ENCODE measurements at places on chromosomes 13 and 19.
A peak's percentile ranks its signal among the peaks of the same experiment; 100 is the strongest.

- H3K36me3 ChIP-seq = no peaks in the 10 kb centered on the region
- no peak overlapping the region for H3K27ac ChIP-seq
- peaks cover 15% of the 10 kb centered on the region for H3K4me1 ChIP-seq
- DNase-seq = no peak
- H3K4me3 ChIP-seq = no peak overlapping the region
- no peaks in the 10 kb centered on the region for H3K27me3 ChIP-seq
These were observed 4.3 kb downstream of the HPN start for GRCh38 chr19:35045667-35046300.

- H3K4me3 ChIP-seq = peak overlapping the region; percentile 89
- H3K36me3 ChIP-seq = peaks cover 26% of the 10 kb centered on the region
- no peaks in the 10 kb centered on the region for H3K27me3 ChIP-seq
- DNase-seq = no peak
- peaks cover 21% of the 10 kb centered on the region for H3K4me1 ChIP-seq
These were observed 1.2 kb downstream of the NUDT15 start for GRCh38 chr13:48038761-48039160.

DNA sequence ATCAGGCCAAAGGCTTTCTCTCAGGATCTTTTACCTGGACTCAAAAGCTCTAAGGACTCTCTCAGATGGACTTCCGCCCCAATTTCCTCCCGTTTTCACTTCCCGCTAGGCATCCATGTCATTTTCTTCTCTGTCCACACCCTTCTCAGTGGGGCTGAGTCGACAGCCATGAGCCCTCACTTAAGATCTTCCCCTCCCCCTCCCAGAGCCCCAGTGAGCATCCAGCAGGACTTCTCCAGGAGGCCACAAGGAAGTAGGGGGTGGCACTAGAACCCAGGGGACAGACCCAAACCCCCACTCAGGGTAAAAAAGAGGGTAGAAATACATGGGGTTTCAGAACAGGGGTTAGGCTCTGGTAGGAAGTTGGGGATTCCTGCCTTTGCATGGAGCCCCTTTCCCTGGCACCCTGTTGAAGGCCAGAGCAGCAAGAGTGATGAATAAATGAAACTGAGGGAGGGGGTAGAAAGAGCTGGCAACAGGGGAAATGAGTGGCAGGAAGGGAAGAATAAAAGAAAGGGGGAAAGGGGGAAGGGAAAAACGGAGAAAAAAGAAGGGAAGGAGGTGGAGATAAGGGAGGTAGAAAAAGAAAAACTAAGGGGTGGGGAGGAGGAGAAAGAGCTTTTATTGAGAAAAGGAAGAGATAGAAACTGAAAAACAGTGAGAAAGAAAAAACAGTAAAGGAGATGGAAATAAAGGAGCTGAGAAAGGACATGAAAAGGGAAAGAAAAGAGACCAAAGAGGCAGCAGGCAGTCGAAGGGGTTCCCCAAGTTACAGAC, 42.3 kb downstream of the DEDD2 start:
- no peak for DNase-seq
- no peaks in the 10 kb centered on the region for H3K36me3 ChIP-seq
- peak overlapping the region; percentile 7 for H3K4me3 ChIP-seq

- H3K36me3 ChIP-seq = no peaks in the 10 kb centered on the region
- H3K27ac ChIP-seq = no peak overlapping the region
- no peak overlapping the region for H3K4me3 ChIP-seq
- H3K4me1 ChIP-seq = no peaks in the 10 kb centered on the region
- no peaks in the 10 kb centered on the region for H3K27me3 ChIP-seq
These were observed 25.9 kb downstream of the ACSBG2 start for GRCh38 chr19:6161271-6161850.

- no peak overlapping the region for H3K27ac ChIP-seq
- H3K4me3 ChIP-seq = peak overlapping the region; percentile 28
- H3K27me3 ChIP-seq = peaks cover 63% of the 10 kb centered on the region
These were observed 878 bp upstream of the ADAMTSL5 start for GRCh38 chr19:1513499-1514294.

DNA sequence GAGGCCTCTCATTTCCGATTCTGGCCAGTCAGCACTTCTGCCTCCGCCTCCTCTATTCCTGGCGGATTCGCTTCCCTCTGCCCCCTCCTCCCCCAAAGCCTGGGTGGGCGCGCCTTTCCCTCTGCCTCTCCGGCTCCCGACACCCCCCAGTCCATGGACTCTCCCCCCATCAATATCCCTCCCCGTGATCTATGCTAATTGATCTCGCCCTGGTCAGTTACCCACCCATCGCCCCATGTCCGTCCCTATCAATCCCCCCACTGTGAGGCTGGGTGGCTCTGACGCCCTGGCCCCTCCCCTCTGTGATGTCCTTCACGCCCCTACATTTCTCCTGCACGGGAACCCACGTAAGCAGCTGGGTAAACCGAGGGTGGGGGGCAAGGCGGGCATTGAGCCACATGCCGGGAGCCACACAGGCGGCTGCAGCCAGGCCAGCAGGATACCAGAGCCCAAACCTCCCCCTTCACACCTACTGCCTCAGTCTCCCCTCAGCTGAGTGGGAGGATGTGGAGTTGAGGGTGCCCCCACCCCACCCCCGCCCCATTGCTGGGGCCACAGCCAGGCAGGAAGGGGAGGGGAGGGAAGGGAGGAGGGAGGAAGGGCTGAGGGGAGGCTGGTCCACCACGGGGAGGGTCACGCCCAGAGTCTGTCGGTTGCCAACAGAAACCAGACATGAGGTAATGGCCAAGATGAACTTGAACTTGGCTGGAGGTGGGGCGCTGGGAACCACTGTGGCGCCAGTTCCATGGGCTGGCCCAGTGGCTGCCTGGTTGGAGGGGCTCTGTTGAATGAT, 21.0 kb downstream of the SMIM24 start:
- H3K27ac ChIP-seq = peak overlapping the region; percentile 90
- peaks cover 2% of the 10 kb centered on the region for H3K36me3 ChIP-seq
- peaks cover 38% of the 10 kb centered on the region for H3K27me3 ChIP-seq
- H3K4me3 ChIP-seq = peak overlapping the region; percentile 36
- DNase-seq = no peak

DNA sequence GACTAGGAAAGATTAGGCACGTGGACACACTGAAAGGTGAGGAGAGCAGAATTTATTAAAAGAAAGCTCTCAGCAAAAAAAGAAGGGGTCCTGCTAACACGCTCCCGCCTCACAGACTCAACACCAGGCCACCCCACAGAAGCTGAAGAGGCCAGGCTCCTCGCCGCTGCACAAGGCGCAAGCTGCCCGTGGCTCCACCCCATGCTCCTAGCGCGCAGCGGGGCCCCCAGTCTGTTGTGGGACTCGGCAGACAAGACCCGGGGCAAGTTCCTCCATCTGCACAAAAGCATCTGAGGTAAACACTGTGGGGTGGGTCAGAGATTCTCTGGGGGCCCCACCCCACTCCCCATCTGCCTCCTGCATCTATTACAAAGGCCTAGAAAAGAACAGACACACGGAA, 1462.4 kb downstream of the EFNB2 start:
- H3K36me3 ChIP-seq = no peaks in the 10 kb centered on the region
- DNase-seq = no peak
- H3K4me1 ChIP-seq = no peaks in the 10 kb centered on the region
- H3K27me3 ChIP-seq = no peaks in the 10 kb centered on the region

GRCh38 chr19:40193587-40193849, 2.3 kb downstream of the MAP3K10 start:
- peaks cover 12% of the 10 kb centered on the region for H3K27me3 ChIP-seq
- H3K4me3 ChIP-seq = peak overlapping the region; percentile 37
- no peak overlapping the region for H3K27ac ChIP-seq
- peaks cover 12% of the 10 kb centered on the region for H3K4me1 ChIP-seq
- peaks cover 2% of the 10 kb centered on the region for H3K36me3 ChIP-seq

DNA sequence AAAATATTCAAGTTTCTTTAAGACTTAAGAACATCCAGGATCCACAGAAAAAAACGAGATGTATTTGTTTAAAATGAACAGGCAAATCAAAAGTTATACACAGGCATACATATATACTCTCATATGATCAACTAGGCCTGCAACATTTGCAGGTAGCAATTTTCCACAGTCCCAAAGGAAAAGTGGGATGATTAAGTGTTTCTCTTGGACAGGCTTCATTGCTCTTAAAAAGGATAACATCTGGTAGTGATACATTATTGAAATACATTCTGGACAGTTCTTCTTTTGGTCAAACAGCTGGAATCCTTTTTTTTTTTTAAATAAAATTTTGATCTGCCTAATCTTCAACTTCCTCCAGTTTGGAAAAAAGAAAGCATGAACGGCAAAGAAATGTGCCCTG, 114.8 kb upstream of the TDRD3 start:
- H3K4me3 ChIP-seq = no peak overlapping the region
- peak overlapping the region; percentile 70 for H3K27ac ChIP-seq
- H3K36me3 ChIP-seq = no peaks in the 10 kb centered on the region
- no peak for DNase-seq
- no peaks in the 10 kb centered on the region for H3K27me3 ChIP-seq

DNA sequence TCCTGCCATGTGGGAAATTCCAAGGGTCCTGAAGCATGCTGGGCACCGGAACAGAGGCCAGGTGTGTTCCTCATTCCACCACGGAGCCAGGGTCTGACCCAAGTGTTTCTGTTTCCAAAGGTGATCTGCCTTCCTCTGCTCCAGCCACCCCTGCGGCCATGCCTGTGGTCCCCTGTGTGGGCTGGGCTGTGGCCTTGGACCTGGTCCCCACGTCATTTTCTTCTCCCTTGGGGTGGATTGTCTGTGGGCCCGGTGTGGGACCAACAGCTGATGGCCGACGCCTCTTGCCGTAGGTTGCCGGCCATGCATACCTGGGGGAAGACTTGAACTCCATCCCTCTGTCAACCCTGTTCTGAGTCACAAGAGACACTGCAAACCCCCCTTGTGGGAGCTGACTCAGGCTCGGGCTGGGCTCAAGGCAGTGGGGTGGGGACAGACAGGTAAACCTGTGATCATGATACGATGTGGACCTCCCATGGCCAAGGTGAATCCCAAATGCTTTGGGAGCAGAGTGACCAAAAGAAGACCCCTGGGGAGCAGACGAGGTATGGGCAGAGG, 35.0 kb downstream of the ATP11A start:
- H3K36me3 ChIP-seq = peaks cover 3% of the 10 kb centered on the region
- H3K4me1 ChIP-seq = peaks cover 60% of the 10 kb centered on the region
- H3K4me3 ChIP-seq = no peak overlapping the region
- peak overlapping the region; percentile 25 for H3K27ac ChIP-seq

DNA sequence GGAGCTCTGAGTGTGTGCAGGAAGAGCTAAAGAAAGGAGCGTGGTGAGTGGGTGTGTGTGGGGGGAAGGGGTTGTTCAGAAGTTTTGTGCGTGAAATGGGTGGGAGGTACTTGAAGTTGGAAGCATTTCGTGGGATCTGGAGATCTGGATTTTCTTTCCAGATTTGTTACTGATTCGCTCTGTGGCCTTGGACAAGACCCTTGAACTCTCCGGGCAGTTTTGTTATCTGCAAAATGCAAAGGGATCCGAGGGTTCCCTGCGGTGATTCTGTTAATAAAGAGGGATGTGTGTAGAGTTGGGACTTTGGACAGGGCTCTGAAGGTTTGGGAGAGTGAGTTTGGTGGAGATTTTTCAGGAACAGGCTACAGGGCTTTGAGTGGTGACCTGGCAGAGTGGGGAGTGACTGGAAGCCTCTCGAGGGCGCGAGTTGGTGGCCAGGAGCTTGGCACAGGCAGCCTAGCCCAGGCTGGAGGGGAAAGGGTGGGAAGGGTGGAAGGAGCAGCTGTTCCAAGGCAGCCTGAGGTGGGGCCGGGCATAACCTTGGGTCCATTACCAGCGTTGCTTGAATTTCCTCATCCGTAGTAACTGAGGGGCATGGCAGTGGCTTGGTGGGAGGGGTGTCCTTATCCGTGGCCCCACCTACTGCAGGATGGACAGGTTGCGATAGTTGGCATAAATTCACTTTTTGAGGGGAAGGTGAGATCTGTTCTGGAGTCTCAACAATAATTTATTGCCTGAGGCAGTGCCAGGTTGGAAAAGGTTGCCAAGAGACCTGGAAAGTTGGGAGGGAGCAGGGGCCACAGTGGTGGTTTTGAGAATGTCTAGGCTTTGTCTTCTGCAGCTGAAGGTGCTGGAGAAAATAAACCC, 2.1 kb downstream of the ACTN4 start:
- H3K4me3 ChIP-seq = peak overlapping the region; percentile 90
- H3K36me3 ChIP-seq = no peaks in the 10 kb centered on the region
- H3K27me3 ChIP-seq = no peaks in the 10 kb centered on the region

DNA sequence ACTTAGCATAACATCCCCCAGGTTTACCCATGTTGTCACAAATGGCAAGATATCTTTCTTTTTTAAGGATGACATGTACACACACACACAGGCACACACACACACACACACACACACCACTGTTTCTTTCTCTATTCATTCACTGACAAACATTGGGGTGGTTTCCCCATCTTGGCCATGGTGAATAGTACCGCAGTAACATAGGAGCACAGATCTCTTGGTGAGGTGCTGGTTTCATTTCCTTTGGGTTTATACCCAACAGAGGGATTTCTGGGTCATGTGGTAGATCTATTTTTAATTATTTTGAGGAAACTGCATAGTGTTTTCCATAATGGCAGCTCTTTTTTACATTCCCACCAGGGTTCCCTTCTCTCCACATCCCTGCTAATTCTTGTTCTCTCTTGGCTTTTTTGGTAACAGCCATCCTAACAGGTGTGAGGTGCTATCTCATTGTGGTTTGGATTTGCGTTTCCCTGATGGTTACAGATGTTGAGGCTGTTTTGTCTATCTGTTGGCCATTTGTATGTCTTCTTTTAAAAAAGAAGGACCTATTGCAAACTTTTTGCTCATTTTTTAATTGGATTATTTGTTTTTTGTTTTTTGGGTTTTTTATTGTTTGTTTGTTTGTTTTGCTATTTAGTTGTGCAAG, 251.7 kb upstream of the IRS2 start:
- H3K4me3 ChIP-seq = no peak overlapping the region
- no peak for DNase-seq
- H3K27ac ChIP-seq = no peak overlapping the region
- H3K4me1 ChIP-seq = no peaks in the 10 kb centered on the region

DNA sequence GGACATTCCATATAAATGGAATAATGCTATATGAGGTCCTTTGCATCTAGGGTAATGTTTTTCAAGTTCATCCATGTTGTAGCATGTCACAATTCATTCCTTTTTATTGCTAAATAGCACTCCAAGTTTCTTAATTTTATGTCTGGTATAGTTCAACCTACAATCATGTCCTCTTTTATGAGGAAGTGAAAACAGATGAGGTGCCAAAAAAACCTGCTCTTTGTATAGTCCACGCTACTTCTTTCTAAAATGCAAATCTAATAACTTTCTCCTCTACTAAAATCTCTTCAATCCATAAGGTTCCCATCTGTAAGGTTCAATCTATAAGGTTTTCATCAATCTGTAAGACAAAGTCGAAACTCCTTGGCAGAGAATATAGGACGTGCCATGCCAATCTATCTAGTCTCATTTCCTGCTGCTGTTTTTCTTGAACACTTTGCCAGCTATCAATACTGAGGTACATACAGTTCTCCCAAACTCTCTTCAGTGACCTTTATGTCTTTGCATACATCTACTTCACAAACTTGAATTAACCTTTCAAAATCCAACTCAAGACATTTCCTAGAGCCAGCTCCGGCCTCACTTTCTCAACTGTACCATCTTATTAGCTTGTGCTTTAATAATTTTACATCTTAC, 33.7 kb downstream of the INTS6 start:
- H3K36me3 ChIP-seq = peaks cover 29% of the 10 kb centered on the region
- H3K4me1 ChIP-seq = peaks cover 3% of the 10 kb centered on the region
- H3K27me3 ChIP-seq = no peaks in the 10 kb centered on the region
- no peak overlapping the region for H3K4me3 ChIP-seq
- no peak for DNase-seq

Measured in mesothelial cell of epicardium (in vitro differentiated cells).